ENCODE measurements at places on chromosomes 7 and 10.

GRCh38 chr10:126252884-126253610 lies 135.2 kb downstream of the ADAM12 start:
- DNase-seq: no peak

DNA sequence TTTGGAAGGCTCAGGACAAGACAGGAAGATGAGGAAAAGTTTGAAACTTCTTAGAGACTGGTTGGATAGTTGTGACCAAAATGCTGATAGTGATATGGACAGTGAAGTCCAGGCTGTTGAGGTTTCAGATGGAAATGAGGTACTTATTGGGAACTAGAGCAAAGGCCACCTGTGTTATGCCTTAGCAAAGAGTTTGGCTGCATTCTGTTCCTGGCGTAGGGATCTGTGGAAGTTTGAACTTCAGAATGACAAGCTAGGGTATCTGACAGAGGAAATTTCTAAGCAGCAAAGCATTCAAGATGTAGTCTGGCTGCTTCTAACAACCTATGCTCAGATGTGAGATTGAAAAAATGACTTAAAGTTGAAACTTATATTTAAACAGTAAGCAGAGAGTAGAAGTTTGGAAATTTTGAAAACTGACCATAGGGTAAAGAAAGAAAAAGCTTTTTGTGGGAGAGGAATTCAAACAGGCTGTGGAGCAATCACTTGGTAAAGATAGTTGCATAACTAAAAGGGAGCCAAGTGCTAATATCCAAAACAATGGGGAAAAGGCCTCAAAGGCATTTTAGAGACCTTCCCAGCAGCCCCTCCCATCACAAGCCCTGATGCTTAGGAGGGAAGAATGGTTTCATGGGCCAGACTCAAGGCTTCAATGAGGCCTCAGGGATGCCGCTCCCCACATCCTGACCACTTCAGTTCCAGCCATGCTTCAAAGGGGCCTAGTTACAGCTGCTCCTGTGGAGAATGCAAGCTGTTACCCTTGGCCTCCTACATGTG lies 415.1 kb downstream of the INHBA start:
- no peak for DNase-seq

GRCh38 chr7:130114776-130115175 lies 44.4 kb downstream of the KLHDC10 start:
- no peak for DNase-seq

- DNase-seq: no peak
Measured at GRCh38 chr10:35959252-35959651, 317.2 kb upstream of the FZD8 start.

DNA sequence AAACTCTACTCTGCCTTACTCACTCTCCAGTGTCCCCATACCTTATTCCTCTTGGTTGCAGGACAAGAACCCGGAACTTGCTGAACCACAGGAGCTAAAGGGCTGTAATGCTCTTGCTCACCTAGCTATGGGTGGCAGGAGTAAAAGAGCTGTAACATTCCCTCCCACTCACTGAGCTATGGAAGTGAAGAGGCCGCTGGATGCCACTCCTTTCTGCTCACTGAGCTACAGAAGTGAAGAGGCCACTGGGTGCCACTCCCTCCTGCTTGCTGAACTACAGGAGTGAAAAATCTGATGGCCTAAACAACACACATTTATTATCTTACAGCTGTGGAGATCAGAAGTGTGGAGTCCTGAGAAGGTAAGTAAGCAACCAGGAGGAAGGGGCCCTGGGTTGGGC lies 17.5 kb downstream of the MRPS24 start:
- no peak for DNase-seq

DNA sequence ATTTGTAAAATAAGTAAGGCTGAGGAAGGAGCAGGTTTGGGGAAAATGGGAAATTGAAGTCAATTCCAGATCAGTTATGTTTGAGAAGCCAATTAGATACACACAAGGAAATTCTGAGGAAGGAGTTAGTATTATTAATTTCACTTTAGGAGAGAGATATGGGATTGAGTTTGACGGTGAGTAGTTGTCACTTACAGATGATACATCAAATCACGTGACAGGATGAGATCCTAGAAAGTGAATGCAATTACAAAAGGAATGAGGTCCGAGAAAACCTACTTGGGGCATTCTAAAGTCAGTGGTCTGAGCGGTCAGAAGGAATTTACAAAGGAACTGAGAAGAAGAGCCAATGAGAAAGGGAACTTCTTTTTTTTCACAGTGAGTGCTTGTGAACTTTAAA lies 364.3 kb upstream of the TMEM229A start:
- DNase-seq: no peak

- no peak for DNase-seq
Measured at GRCh38 chr7:22358820-22359697, 2.1 kb upstream of the RAPGEF5 start.
